ENCODE measurements at places on chromosomes 13 and 19. TPM values are rescaled to one million over a fixed set of nuclear protein-coding genes. Genes with fewer than 3 reads are reported as not detected.

Gene FGF22
- 0.41 TPM for total RNA-seq

- H3K36me3 ChIP-seq, result no peaks in the 10 kb centered on the region
- H3K27ac ChIP-seq, result no peak overlapping the region
- H3K4me1 ChIP-seq, result no peaks in the 10 kb centered on the region
- no peaks in the 10 kb centered on the region for H3K27me3 ChIP-seq
- DNase-seq, result no peak
Observed at GRCh38 chr13:29260684-29261083, 334.8 kb downstream of the SLC7A1 start.

Gene SIGLEC8
- not detected for total RNA-seq

- no peak overlapping the region for H3K4me3 ChIP-seq
- no peaks in the 10 kb centered on the region for H3K27me3 ChIP-seq
- DNase-seq, result peak; percentile 3
- no peak overlapping the region for H3K27ac ChIP-seq
- no peaks in the 10 kb centered on the region for H3K4me1 ChIP-seq
- no peaks in the 10 kb centered on the region for H3K36me3 ChIP-seq
Observed at GRCh38 chr13:96958286-96958891, 35.9 kb downstream of the OXGR1 start.

- H3K36me3 ChIP-seq, result peaks cover 74% of the 10 kb centered on the region
- H3K27ac ChIP-seq, result no peak overlapping the region
- H3K27me3 ChIP-seq, result no peaks in the 10 kb centered on the region
- no peak overlapping the region for H3K4me3 ChIP-seq
- no peak for DNase-seq
- no peaks in the 10 kb centered on the region for H3K4me1 ChIP-seq
Observed at GRCh38 chr19:1425102-1425837, 12.9 kb upstream of the RPS15 start.

Gene FOSB
- 1,121 TPM for total RNA-seq

DNA sequence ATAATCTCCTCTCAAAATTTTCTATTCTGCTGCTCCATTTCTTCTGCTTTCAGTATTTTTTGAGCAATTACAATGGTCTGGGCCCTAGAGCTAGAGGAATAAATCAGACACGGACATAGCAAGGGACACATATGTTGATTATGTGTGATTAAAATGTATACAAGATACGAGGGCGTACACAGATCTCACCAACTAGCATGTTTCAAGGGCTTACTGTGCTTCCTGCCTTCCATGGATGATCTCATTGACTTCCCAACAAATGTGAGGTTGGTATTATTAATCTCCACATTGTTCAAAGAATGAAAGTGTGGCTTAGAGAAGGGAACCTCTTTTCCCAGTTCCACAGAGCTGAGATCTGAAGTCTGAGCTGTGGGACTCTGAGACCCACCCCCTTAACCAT lies 9.1 kb downstream of the PLD3 start:
- no peaks in the 10 kb centered on the region for H3K36me3 ChIP-seq
- H3K27me3 ChIP-seq, result no peaks in the 10 kb centered on the region
- no peak for DNase-seq
- H3K4me1 ChIP-seq, result peaks cover 23% of the 10 kb centered on the region
- H3K4me3 ChIP-seq, result no peak overlapping the region

DNA sequence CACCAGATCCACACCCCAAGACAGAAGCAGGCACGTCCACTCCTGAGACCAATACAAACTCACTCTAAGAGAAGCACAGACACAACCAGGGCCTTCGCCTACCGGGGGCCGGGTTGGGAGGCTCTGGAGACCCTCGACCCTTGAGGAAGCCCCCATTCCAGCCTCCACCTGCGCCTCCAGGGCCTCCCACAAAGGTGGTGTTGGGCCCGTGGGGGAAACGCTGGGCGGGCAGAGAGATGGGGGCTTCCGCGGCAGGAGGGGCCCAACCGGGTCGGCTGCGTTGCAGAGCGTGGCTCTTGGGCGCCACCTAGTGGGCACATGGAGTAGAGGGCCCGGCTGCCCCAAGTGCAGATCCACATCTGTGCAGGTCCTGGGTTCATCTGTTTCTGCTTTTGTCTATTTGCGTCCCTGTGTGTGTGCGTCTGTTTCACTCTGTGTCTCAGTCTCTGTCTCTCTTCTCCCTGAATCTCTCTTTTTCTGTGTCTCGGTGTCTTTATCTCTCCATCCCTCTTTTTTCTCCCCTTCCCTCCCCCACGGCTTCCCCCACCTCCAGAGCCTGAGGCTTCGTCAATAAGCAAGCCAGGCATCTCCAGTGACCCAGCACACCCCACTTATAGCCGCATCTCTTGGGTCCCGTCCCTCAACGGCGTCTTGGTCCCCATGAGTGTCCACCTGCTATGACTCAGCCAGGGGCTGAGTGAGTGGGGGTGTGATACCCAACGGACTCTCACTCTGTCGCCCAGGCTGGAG lies 10.5 kb upstream of the TINCR start:
- H3K36me3 ChIP-seq, result no peaks in the 10 kb centered on the region
- no peaks in the 10 kb centered on the region for H3K27me3 ChIP-seq
- H3K4me3 ChIP-seq, result no peak overlapping the region
- H3K4me1 ChIP-seq, result peaks cover 4% of the 10 kb centered on the region
- peak; percentile 71 for DNase-seq
- no peak overlapping the region for H3K27ac ChIP-seq

Gene NLRP9
- total RNA-seq, result not detected

DNA sequence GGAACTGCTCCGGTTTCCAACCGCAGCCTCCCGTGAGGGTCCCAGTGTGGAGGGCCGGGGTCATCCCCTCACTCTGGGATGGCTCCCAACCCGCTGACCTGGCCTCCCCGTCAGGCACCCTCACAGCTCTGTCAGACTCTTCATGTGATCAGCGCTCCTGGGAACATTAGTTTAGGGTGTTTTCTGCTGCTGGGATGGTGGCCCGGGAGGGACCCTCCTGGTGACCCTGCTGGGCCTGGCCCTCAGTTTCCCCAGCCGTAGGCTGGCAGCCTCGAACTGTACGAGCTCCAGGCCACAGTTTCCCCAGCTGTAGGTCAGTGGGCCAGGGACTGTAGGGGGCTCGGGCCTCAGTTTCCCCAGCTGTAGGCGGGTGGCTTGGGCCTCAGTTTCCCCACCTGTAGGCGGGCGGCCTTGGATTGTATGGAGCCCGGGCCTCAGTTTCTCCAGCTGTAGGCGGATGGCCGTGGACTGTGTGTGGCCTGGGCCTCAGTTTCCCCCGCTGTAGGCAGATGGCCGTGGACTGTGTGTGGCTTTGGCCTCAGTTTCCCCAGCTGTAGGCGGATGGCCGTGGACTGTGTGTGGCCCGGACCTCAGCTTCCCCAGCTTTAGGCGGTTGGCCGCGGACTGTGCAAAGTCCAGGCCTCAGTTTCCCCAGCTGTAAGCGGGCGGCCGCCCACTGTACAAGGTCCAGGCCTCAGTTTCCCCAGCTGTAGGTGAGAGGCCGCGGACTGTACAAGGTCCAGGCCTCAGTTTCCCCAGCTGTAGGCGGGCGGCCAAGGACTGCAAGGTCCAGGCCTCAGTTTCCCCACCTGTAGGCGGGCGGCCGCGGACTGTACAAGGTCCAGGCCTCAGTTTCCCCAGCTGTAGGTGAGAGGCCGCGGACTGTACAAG lies 1.3 kb upstream of the PTBP1 start:
- peak overlapping the region; percentile 72 for H3K4me3 ChIP-seq
- H3K27me3 ChIP-seq, result no peaks in the 10 kb centered on the region
- peaks cover 37% of the 10 kb centered on the region for H3K4me1 ChIP-seq

DNA sequence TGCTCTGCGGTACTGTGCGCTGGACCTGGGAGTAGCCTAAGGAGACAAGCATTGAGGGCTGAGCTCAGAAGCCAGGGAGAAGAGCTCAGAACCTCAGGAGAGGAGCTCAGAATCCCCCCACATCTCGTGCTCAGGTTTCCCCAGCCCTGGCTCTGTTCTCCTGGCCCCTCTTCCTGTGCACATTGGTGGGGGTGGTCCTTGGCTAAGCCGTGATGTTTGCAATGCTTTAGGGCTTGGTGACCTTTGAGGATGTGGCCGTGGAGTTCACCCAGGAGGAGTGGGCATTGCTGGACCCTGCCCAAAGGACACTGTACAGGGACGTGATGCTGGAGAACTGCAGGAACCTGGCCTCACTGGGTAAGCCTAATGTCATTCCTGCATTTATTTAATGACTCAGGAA lies 6.6 kb downstream of the ZNF557 start:
- H3K4me3 ChIP-seq, result no peak overlapping the region
- no peaks in the 10 kb centered on the region for H3K4me1 ChIP-seq

- peak overlapping the region; percentile 100 for H3K27ac ChIP-seq
- peaks cover 81% of the 10 kb centered on the region for H3K4me1 ChIP-seq
- DNase-seq, result no peak
- no peaks in the 10 kb centered on the region for H3K27me3 ChIP-seq
- peaks cover 11% of the 10 kb centered on the region for H3K36me3 ChIP-seq
- H3K4me3 ChIP-seq, result no peak overlapping the region
Observed at GRCh38 chr19:5128251-5128935, 159.5 kb downstream of the KDM4B start.

GRCh38 chr13:26864576-26864975 lies 104.0 kb upstream of the GPR12 start:
- no peak for DNase-seq
- H3K27ac ChIP-seq, result no peak overlapping the region
- no peak overlapping the region for H3K4me3 ChIP-seq
- no peaks in the 10 kb centered on the region for H3K4me1 ChIP-seq
- no peaks in the 10 kb centered on the region for H3K27me3 ChIP-seq

GRCh38 chr13:73039201-73040108 lies 19.4 kb upstream of the KLF5 start:
- no peak overlapping the region for H3K27ac ChIP-seq
- no peaks in the 10 kb centered on the region for H3K36me3 ChIP-seq
- DNase-seq, result no peak
- no peaks in the 10 kb centered on the region for H3K4me1 ChIP-seq

DNA sequence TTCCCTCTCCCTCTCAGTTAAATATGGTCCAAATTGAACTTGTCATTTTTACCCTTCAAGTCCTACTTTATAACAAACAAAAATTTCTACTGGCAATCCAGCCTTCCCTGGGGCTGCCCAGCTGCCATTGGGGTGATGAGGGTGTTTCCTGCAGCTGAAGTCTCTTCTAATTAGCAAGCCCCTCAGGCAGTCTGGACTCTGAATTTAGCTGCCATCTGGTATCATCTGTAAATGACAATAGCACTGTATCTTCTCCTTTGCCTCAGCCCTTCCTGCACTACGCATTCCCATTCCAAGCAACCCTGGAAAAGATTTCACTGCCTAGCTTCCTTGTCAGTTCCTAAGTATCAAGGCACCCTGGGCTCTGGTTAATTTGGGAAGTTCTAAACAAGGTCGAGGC lies 331.1 kb upstream of the KLF12 start:
- H3K27ac ChIP-seq, result no peak overlapping the region
- no peak overlapping the region for H3K4me3 ChIP-seq
- no peaks in the 10 kb centered on the region for H3K4me1 ChIP-seq
- H3K27me3 ChIP-seq, result no peaks in the 10 kb centered on the region
- no peak for DNase-seq

DNA sequence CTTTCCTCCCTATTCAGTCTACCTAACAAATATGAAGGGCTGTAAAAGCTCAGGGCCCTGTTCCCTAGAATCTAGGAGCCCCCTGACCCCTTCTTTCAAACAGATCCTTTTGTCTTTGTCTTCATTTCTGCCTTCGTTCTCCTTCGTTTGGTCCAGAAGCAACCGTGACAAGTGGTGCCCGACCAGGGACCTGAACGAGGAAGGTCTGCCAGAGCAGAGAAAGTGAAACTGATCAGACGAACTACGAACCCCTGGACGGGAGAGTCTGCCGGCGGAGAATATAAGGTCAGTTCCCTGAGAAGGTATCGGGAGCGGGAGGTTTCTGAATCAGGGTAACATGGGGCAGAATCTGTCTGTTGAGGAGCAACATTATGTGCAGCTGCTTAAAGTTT lies 751 bp downstream of the ERVK3-1 start:
- DNase-seq, result peak; percentile 43
- peak overlapping the region; percentile 60 for H3K4me3 ChIP-seq
- H3K4me1 ChIP-seq, result peaks cover 10% of the 10 kb centered on the region
- no peaks in the 10 kb centered on the region for H3K27me3 ChIP-seq
- H3K36me3 ChIP-seq, result peaks cover 29% of the 10 kb centered on the region

Gene ZNF880
- total RNA-seq, result 33.2 TPM

GRCh38 chr13:75299913-75300862 lies 181.8 kb downstream of the TBC1D4 start:
- H3K36me3 ChIP-seq, result no peaks in the 10 kb centered on the region
- no peaks in the 10 kb centered on the region for H3K4me1 ChIP-seq
- no peak overlapping the region for H3K4me3 ChIP-seq

All from natural killer cell (primary cell).